Aorta (tissue), 5 donors: ENCODE measurements at places on chromosomes 5 and 9. TPM values are rescaled to one million over a fixed set of nuclear protein-coding genes. Genes with fewer than 3 reads are reported as not detected.

Gene CSF1R
- 3.4 TPM for polyA plus RNA-seq

DNA sequence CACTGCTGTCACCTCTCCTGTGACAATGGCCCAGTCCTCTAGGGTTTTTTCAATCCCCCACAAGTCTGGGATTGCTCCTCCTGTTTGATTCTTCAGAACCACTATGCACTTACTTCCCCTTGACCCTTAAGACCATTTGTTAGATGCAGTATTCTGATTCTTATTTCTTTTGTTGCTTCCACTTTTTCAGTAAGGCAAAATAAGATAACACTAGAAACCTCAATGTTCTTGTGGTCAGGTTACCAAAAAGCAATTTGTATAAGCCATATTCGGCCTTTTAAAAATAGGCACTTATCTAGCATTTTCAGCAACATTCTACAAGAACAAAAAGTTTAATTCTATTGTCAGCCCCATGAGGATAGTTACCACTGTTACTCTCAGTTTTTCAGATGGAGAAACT is 220.0 kb downstream of the KDM4C start:
- no peaks in the 10 kb centered on the region for H3K4me1 ChIP-seq
- no peak for DNase-seq
- no peak overlapping the region for H3K27ac ChIP-seq
- H3K4me3 ChIP-seq = no peak overlapping the region
- H3K36me3 ChIP-seq = no peaks in the 10 kb centered on the region

Gene PFN3
- not detected for polyA plus RNA-seq

- no peak overlapping the region for H3K4me3 ChIP-seq
- no peak for DNase-seq
- no peaks in the 10 kb centered on the region for H3K4me1 ChIP-seq
- no peaks in the 10 kb centered on the region for H3K36me3 ChIP-seq
- no peak overlapping the region for H3K27ac ChIP-seq
Measured at GRCh38 chr9:125821078-125821477, 73.9 kb downstream of the PBX3 start.

Gene F2RL1
- polyA plus RNA-seq = 10.7 TPM

- H3K27ac ChIP-seq = no peak overlapping the region
- no peaks in the 10 kb centered on the region for H3K4me1 ChIP-seq
Measured at GRCh38 chr5:10645146-10645545, 81.3 kb downstream of the ANKRD33B start.

DNA sequence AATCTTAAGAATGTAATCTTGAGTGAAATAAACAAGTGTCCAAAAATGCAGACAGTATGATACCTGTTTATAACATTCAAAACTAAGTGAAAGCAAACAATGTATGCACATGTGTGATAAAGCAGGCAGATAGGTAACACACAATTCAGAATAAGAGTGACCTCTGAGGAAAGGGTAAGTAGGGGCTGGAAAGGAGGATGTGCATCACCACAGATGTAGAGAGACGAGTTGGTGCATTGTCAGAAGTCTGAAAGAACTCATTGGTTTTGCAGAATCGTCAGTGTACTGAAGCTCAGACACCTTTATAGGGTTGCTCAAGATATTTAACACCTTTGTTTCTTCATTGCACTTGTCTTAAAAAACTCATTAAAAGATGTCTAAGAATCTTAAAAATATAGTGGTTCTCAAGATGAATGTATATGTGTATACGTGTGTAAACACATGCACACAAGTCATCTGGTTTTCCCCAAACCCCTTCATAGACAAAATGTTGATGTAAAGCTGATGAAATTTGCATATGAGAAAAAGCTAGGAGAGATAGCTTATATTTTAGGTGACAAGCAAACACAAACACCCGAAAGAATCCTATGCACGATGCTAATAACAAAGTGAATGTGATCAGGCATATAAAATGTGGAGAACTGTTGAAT is 197.6 kb upstream of the MEF2C start:
- no peaks in the 10 kb centered on the region for H3K36me3 ChIP-seq
- H3K27me3 ChIP-seq = no peaks in the 10 kb centered on the region

Gene ENC1
- polyA plus RNA-seq = 2.8 TPM

DNA sequence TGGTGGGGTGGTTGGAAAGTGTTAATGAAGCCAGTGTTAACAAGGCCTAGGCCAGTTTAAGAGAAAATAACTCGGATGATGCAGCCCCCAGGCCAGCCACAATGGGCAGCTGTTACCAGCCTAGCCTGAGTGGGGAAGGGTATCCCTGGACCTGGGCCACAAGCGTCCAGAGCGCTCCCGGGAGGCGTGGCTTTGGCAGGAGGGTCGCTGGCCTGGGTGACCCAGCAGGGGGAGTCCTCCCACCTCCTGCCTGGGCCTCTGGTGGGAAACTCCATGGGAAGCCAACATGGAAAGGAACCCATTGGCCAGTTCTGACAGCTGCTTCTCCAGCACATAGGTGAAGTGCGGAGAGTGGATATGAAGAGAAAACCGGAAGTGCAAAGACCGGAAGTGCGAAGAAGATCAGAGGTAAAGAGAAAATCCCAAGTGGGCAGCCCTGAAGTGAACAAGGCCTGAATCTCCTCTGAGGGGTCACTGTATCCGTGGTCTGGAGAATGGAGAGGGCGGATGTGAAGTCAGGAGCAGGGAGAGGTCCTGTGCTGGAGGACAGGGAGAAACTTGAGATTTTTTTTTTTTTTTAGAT is 79.0 kb downstream of the ADCY2 start:
- H3K27me3 ChIP-seq = no peaks in the 10 kb centered on the region
- no peaks in the 10 kb centered on the region for H3K4me1 ChIP-seq
- H3K27ac ChIP-seq = no peak overlapping the region
- no peak overlapping the region for H3K4me3 ChIP-seq

- H3K27me3 ChIP-seq = no peaks in the 10 kb centered on the region
- no peak overlapping the region for H3K4me3 ChIP-seq
- H3K4me1 ChIP-seq = no peaks in the 10 kb centered on the region
Measured at GRCh38 chr5:51731421-51732029, 348.3 kb downstream of the ISL1 start.

DNA sequence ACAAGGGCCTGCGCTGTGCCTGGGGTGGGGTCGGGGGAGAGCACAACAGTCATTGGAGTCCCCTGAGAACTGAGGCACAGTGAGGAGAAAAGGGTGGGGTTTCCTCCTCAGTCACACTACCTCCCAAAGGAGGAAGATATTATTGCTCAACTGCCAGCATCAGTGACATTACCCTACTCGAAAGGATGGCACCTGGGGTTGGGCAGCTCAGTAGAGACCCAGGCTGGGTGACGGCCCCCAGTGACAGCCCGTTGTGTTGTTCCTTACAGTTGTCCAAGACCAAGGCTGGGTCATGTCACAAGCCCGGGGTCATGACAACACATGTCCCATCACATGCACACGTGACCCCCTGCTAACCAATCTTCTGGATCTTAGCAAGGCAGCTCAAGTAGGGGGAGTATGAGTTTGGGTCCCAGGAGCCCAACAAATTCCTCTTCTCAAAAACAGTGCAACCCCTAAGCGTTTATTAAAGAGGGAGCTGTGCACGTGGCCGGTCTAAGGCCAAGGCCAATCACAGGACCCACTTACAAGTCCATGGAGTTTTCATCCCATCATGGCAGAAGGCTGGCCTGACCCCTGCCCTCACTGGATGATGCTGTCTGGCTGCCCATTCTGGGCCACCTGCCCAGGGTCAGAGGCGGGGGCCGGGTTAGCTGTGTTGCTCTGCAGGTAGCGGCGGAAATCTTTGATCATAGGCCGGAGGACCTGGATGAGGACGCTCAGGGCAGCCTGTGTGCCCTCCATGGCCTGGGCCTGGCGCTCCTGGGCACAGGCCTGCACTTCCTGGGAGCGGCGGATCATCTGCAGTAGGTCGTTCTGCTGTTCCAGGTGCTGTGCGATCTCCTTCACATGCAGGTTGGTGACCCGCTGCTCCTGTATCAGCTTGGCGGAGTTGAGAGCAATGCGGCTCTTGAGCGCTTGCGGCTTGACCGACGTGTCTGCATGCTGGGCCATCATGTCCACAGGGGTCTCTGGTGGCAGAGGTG is 4.0 kb downstream of the NAIF1 start:
- DNase-seq = no peak
- H3K27me3 ChIP-seq = no peaks in the 10 kb centered on the region
- H3K4me1 ChIP-seq = no peaks in the 10 kb centered on the region
- no peak overlapping the region for H3K4me3 ChIP-seq

Gene ARID3C
- not detected for polyA plus RNA-seq

Gene LHX2
- polyA plus RNA-seq = not detected

Gene HSPB3
- polyA plus RNA-seq = 1.1 TPM

- H3K36me3 ChIP-seq = no peaks in the 10 kb centered on the region
- H3K4me1 ChIP-seq = no peaks in the 10 kb centered on the region
- no peaks in the 10 kb centered on the region for H3K27me3 ChIP-seq
- DNase-seq = no peak
- H3K27ac ChIP-seq = no peak overlapping the region
Measured at GRCh38 chr9:22622815-22623214, 176.2 kb downstream of the DMRTA1 start.

DNA sequence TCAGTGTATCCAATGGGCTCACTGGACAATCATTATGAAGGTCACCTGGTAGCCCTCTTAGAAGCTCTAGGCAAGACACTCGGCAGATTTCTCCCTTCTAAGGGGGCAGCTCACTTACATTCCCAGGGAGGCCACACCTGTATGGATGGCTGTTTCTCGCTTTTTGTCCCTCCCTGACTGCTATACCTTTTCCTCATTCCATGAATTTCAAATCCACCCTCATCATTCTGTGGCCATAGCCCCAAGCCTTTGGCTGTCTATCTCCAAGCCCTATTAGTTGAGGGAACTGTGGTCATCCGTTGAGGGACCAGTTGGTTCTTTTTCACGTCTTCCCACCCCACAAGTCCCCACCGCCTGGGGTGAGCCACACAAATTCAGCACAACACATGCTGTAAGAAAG is 85.0 kb upstream of the RARS1 start:
- H3K4me3 ChIP-seq = no peak overlapping the region
- no peaks in the 10 kb centered on the region for H3K4me1 ChIP-seq
- H3K27me3 ChIP-seq = no peaks in the 10 kb centered on the region
- no peaks in the 10 kb centered on the region for H3K36me3 ChIP-seq
- DNase-seq = no peak

Gene TAF11L5
- polyA plus RNA-seq = not detected

GRCh38 chr9:1125741-1126140 is 75.6 kb downstream of the DMRT2 start:
- no peak overlapping the region for H3K27ac ChIP-seq
- H3K27me3 ChIP-seq = peaks cover 2% of the 10 kb centered on the region
- no peak overlapping the region for H3K4me3 ChIP-seq
- no peak for DNase-seq
- H3K36me3 ChIP-seq = no peaks in the 10 kb centered on the region
- no peaks in the 10 kb centered on the region for H3K4me1 ChIP-seq

GRCh38 chr9:17660158-17660557 is 81.3 kb downstream of the SH3GL2 start:
- H3K4me3 ChIP-seq = no peak overlapping the region
- H3K27ac ChIP-seq = no peak overlapping the region
- H3K36me3 ChIP-seq = no peaks in the 10 kb centered on the region
- no peak for DNase-seq
- no peaks in the 10 kb centered on the region for H3K4me1 ChIP-seq
- no peaks in the 10 kb centered on the region for H3K27me3 ChIP-seq

- H3K4me3 ChIP-seq = no peak overlapping the region
- H3K27ac ChIP-seq = no peak overlapping the region
- H3K27me3 ChIP-seq = no peaks in the 10 kb centered on the region
- H3K4me1 ChIP-seq = no peaks in the 10 kb centered on the region
Measured at GRCh38 chr9:136103651-136104487, 8.8 kb upstream of the NACC2 start.

GRCh38 chr9:76013809-76014208 is 123.3 kb downstream of the PCSK5 start:
- H3K4me1 ChIP-seq = peaks cover 4% of the 10 kb centered on the region
- H3K27me3 ChIP-seq = no peaks in the 10 kb centered on the region
- H3K36me3 ChIP-seq = no peaks in the 10 kb centered on the region
- DNase-seq = no peak

Gene GRM6
- not detected for polyA plus RNA-seq

GRCh38 chr5:6454628-6455053 is 6.0 kb downstream of the UBE2QL1 start:
- H3K4me1 ChIP-seq = no peaks in the 10 kb centered on the region
- H3K27me3 ChIP-seq = no peaks in the 10 kb centered on the region
- H3K36me3 ChIP-seq = no peaks in the 10 kb centered on the region

DNA sequence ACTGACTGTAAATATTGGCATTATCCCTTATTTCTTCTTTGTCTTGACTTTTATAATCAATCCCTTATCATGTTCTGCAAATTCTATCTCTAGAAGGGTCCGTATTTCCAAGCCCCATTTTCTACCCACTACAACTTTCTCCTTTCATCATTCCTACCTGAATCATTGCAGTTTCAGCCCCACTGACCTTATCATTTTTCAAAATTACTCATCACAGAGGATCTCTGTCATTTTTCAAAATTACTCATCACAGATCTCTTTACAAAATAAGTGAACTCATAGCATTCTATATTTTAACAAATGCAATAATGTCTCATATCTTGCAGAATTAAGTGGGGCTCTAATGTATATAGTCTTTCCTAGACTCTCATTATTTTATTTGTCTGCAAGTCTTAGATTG is 256.9 kb upstream of the COX7C start:
- no peak for DNase-seq
- no peaks in the 10 kb centered on the region for H3K36me3 ChIP-seq
- H3K4me3 ChIP-seq = no peak overlapping the region
- no peaks in the 10 kb centered on the region for H3K4me1 ChIP-seq
- H3K27me3 ChIP-seq = no peaks in the 10 kb centered on the region

Gene RELL2
- polyA plus RNA-seq = 0.63 TPM

GRCh38 chr9:32992595-32993238 is 8.7 kb downstream of the APTX start:
- H3K4me1 ChIP-seq = no peaks in the 10 kb centered on the region
- H3K36me3 ChIP-seq = no peaks in the 10 kb centered on the region
- H3K27me3 ChIP-seq = no peaks in the 10 kb centered on the region
- no peak overlapping the region for H3K27ac ChIP-seq

- no peaks in the 10 kb centered on the region for H3K36me3 ChIP-seq
- no peaks in the 10 kb centered on the region for H3K4me1 ChIP-seq
- H3K27ac ChIP-seq = no peak overlapping the region
- no peak for DNase-seq
- H3K4me3 ChIP-seq = no peak overlapping the region
Measured at GRCh38 chr5:94422812-94423211, 195.6 kb downstream of the KIAA0825 start.

GRCh38 chr5:40736103-40736875 is 19.5 kb downstream of the TTC33 start:
- no peaks in the 10 kb centered on the region for H3K27me3 ChIP-seq
- H3K4me3 ChIP-seq = no peak overlapping the region
- H3K36me3 ChIP-seq = no peaks in the 10 kb centered on the region
- H3K27ac ChIP-seq = no peak overlapping the region
- DNase-seq = no peak
- H3K4me1 ChIP-seq = peaks cover 2% of the 10 kb centered on the region
